SW 1271 (cell line): ENCODE measurements at places on chromosomes 16 and 17.
A peak's percentile ranks its signal among the peaks of the same experiment; 100 is the strongest.

DNA sequence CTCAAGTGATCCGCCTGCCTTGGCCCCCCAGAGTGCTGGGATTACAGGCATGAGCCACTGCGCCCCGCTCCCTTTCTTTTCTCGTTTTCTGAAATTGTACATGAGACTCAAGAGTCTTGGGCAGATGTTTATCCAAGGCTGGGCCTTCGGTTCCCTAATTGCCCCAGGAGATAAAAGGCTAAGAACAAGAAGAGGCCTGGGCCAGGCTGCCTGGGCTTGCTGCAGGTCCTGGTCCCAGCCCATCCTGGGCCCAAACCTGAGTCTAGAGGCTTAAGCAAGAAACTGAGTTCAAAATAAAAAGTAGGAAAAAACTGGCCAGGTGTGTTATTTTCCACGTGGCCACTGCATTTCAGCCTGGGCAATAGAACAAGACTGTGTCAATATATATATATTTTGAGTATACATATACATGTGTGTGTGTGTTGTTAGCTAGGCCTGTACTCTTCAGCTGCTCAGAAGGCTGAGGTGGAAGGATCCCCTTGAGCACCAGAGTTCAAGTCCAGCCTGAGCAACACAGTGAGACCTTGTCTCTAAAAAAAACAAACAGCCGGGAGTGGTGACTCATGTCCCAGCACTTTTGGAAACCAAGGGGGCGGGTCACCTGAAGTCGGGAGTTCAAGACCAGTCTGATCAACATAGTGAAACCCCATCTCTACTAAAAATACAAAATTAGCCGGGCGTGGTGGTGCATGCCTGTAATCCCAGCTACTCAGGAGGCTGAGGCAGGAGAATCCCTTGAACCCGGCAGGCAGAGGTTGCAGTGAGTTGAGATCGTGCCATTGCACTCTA is 6.8 kb upstream of the CLUH start:
- DNase-seq: no peak

- DNase-seq: no peak
Measured at GRCh38 chr17:40374821-40375498, 10.4 kb upstream of the GJD3 start.

DNA sequence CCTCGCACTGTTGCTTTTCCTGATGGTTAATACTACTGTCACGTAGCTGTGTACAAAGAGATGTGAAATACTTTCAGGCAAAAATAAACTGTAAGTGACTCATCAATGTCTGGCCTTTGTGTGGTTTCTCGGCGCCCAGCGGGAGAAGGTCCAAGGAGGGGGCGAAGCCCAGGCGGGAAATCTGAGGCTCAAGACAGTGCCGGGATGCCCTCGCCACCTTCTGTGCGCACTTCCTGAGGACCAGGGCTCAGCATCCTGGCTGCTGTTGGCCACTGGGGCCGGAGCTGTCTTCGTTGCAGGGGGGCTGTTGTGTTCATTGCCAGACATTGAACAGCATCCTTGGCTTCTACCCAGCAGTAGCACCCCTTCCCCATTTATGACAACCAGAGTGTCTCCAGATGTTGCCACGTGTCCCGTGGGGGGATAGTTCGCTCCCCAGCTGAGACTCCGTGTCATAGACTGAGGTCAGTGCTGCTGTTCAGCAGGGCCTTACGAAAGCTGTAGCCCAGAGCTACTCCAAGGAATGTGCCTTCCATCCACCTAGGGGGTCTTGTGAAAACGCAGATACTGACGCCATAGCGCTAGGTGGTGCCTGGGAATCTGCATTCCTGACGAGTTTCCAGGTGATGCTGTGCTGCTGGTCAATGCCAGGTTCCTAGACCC is 67.3 kb upstream of the PLCG2 start:
- peak; percentile 83 for DNase-seq

GRCh38 chr17:43363181-43363925 is 35.4 kb upstream of the ARL4D start:
- DNase-seq: no peak
